ENCODE measurements at places on chromosomes 12 and 14.

GRCh38 chr14:38197001-38197783 lies 10.5 kb upstream of the SSTR1 start:
- DNase-seq, result no peak

- no peak for DNase-seq
Measured at GRCh38 chr12:112938751-112939150, 477 bp downstream of the OAS3 start.

GRCh38 chr12:162467-163307 lies 51.3 kb downstream of the SLC6A12 start:
- no peak for DNase-seq

GRCh38 chr12:12748044-12748443 lies 30.9 kb downstream of the CDKN1B start:
- no peak for DNase-seq

DNA sequence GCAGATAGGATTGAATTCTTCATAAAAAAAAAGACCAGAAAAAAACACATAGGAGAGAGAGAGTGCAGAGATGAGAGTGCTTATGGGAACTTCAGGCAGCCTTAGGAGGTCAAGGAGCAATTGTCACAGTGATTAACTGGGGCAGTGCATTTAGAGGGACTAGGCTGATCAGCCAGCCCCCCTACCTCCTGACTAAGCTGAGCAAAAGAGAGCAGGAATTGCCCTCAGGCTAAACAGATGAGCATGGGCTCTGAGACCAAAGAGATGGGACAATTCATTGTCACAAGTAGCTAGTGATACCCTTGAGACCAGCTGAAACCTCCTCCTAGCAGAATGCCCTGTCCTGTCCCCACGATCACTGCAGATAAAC lies 124.0 kb downstream of the BTG1 start:
- DNase-seq, result no peak

GRCh38 chr14:85273099-85273677 lies 256.8 kb upstream of the FLRT2 start:
- DNase-seq, result no peak

- DNase-seq, result no peak
Measured at GRCh38 chr12:68317047-68317667, 15.0 kb downstream of the MDM1 start.

GRCh38 chr12:56694161-56694560 lies 6.1 kb upstream of the PTGES3 start:
- DNase-seq, result no peak

GRCh38 chr14:80982711-80983110 lies 27.3 kb downstream of the TSHR start:
- no peak for DNase-seq

GRCh38 chr12:100899301-100899700 lies 104.7 kb downstream of the ANO4 start:
- no peak for DNase-seq

DNA sequence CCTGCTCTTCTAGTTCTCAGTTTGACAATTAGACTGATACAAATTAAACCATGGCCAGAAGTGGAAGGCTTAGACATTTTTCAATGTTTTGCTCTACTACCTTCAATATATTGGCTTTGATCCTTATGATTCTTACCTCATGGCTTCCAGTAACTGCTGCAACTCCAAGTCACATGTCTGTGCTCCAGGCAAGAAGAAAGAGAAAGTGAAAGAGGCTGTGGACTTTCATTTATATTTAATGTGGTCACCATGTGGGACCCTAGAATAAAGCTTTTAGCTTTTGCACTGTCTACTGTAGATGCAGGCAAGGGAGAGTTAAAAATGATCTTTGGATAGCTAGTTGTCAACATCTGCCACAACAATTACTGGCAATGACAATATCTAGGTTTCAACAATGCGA lies 214.3 kb upstream of the PDE3A start:
- no peak for DNase-seq

DNA sequence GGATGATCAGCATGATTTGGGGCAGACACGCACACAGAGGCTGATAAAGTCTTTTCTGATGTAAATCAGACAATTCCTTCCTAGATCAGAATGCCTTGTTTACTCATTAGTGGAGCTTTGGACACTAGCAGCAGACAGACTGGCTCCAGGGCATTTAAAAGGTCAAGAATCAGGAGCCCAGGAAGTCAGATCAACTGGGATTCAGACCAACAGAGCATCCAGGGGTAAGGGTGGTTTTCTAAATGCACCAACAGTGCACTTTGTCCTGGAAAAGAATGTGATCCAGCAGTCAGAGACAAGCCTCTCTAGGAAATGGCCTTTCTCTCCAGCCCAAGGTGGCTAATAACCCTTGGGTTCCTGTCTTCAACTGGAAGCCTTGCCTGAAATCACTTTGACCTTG lies 405.3 kb downstream of the MED13L start:
- DNase-seq, result no peak

DNA sequence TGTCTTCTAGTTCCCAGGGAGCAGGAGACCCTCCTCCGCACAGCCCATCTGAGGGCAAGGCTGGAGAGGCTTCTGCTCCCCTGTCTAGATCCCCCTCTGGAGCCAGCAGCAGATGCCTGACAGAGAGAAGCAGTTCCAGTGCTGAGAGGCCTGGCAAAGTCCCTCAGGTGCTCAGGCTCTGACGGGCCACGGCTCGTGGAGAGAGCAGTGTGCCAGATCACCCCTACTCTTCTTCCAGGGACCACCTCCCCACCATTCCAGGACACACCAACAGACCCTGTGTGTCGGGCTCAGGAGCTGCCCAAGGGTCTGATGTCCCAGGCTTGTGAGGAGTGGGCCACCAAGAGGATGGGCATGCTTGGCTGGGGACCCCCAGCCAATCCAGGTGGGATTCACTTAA lies 22.5 kb upstream of the C14orf180 start:
- peak; percentile 14 for DNase-seq

DNA sequence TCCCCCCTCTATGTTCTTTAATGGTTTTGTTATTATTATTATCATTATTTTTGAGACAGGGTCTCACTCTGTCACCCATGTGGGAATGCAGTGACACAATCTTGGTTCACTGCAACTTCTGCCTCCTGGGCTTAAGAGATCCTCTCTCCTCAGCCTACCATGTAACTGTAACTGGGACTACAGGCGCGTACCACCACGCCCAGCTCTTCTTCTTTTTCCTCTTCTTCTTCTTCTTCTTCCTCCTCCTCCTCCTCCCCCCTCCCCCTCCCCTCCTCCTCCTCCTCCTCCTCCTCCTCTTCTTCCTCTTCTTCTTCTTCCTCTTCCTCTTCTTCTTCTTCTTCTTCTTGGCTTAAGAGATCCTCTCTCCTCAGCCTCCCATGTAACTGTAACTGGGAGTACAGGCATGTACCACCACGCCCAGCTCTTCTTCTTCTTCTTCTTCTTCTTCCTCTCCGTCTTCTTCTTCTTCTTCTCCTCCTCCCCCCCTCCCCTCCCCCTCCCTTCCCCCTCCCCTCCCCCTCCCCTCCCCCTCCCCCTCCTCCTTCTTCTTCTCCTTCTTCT lies 5.4 kb upstream of the KRT7 start:
- DNase-seq, result no peak

DNA sequence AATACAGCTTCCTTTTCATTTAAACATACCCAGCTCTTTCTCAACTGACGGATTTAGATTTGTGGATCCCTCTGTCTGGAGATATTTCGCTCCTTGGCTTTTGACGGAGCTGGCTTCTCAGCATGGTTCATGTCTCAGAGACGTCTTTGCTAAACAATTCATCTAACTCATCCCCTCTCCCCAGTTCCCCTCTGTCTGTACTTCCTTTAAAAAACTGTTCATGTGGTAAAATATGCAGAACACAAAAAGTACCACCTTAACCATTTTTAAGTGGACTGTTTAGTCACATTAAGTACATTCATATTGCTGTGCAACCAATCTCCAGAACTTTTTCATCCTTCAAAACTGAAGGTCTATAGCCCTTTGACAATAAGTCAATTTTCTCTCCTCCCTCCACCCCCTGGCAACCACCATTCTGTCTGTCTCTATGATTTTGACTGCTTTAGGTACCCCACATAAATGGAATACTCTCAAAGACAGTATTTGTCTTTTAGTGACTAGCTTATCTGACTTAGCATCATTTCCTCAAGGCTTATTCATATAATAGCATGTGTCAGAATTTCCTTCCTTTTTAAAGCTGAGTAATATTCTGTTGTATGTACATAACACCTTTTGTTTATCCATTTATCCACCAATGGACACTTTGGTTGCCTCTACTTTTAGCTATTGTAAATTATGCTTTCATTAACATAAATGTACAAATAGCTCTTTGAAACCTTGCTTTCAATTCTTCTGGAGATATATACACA lies 399.8 kb upstream of the SOX5 start:
- no peak for DNase-seq

GRCh38 chr12:98817742-98818141 lies 172.7 kb downstream of the APAF1 start:
- DNase-seq, result no peak

DNA sequence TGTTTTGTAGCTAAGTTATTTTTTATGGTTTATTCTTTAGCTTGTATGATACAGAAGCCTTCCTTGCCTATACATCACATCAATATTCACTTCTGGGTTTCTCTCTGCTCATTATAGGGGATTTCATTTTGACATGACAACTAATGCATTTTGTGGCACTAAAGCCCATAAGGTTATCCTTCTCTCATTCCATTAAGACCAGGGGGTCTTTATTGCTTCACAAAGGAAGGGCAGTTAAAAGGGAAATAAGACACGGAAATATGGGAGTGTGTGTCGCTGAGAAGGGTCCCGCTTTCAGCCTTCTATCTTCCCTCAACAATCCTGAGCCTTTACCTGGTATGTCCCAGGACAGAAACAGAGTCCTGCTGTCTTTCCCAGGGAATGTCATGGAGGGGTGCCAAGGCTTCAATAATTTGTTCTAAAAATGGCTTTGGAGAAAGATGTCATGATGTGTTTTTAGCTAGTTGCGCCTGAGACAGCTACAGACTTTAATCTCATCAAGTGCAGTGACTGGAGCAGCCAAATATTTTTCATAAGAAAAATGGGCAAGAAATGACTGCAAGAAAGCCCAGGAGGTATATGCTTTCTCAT lies 1145.4 kb upstream of the TMEM132C start:
- DNase-seq, result no peak

GRCh38 chr14:94682061-94682516 lies 69.9 kb downstream of the SERPINA3 start:
- no peak for DNase-seq

GRCh38 chr14:67735336-67736147 lies 33.9 kb downstream of the RDH12 start:
- DNase-seq, result no peak

DNA sequence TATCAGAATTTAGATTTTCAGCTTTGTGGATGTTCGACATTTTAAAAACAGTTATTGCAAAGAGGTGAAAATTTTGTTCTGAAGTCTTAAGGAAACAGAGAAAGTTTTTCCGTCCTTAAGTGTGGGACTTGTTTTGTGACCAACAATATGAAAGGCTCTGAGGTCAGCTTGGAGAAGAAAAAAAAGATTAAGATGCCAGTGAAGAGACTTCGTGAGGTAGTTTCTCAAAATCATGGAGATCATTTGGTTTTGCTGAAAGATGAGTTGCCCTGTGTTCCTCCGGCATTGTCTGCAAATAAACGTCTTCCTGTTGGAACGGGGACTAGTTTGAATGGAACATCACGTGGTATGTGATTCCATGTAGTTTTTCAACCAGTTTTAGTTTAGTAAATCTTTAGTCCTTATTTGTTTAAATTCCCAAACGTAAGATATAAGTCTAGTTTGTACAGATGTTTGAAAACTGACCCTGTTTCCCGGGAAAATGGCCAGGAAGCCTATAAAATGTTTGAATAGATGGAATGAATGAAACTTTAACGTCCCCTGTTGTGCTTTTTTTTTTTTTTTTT lies 682 bp downstream of the KIAA0586 start:
- DNase-seq, result no peak

DNA sequence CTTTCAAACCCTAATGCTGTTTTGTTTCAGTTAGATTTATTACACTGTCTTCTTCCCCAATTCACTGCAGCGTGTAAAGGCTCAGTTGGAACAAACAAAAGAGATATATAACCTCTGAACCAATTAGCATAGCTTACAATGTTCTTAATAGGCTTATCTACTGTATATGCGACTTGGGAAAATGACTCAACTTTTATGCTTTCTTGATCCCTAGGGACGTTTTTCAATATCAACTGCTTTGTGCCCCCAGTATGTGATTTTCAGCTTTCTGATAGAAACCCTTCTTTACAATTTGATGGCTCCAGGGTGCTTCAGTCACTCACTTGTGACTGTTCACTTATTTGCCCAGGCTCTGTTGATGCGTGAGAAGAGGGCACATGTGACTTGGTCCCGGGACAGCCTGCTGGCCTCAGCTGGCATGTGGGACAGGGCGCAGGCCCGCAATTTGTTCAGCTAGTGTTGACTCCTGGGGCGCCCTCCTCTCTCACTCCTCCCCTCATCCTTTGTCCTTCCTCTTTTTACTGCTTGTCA lies 107.1 kb downstream of the TMTC2 start:
- no peak for DNase-seq

All from CD4-positive, alpha-beta T cell treated with Interleukin-15 for 1 hour (primary cell).